ENCODE measurements at places on chromosomes 1 and 21.

- DNase-seq: no peak
These were observed 668.0 kb downstream of the MRPL39 start for GRCh38 chr21:24939291-24939690.

- no peak for DNase-seq
These were observed 64.5 kb downstream of the BCAR3 start for GRCh38 chr1:93616996-93617669.

GRCh38 chr1:46188295-46189030 is 9.8 kb downstream of the POMGNT1 start:
- DNase-seq: no peak

GRCh38 chr1:41975850-41976569 is 57.3 kb upstream of the HIVEP3 start:
- DNase-seq: no peak

- no peak for DNase-seq
These were observed 3.6 kb downstream of the CACNA1S start for GRCh38 chr1:201108614-201109013.

- no peak for DNase-seq
These were observed 16.3 kb upstream of the AGPAT3 start for GRCh38 chr21:43848771-43849170.

- peak; percentile 83 for DNase-seq
These were observed 779 bp downstream of the SON start for GRCh38 chr21:33543505-33544129.

GRCh38 chr1:189775343-189775742 is 702.3 kb downstream of the BRINP3 start:
- no peak for DNase-seq

DNA sequence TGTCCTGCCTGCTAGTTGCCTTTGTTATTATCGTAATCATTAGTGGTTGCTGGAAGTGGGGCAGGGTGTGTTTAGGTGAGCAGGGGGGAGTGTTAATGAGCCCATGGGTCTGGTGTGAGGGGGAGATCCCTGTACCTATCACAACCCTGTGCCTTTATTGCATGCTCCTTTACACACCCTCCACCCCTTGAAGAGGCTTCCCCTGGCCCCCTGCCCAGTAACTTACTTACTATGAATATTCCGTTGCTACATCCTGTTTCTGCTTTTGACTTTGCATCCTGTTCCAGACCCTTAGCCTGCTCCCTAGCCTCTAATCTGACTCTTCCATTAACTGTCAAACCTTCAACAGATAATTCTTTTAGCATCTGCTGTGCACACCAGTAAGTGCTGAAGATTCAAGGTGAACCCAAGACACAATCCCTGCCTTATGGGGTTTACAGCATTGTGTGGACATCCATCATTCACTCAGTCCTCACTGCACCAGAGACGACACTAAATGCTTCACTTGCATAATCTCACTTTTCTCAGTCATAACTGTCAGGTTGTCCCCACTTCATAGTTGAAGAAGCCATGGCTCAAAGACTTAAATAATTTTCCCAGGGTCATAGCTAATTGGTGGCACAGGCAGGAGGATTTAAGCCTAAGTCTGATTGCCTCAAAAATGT is 47.9 kb downstream of the CDC7 start:
- no peak for DNase-seq

DNA sequence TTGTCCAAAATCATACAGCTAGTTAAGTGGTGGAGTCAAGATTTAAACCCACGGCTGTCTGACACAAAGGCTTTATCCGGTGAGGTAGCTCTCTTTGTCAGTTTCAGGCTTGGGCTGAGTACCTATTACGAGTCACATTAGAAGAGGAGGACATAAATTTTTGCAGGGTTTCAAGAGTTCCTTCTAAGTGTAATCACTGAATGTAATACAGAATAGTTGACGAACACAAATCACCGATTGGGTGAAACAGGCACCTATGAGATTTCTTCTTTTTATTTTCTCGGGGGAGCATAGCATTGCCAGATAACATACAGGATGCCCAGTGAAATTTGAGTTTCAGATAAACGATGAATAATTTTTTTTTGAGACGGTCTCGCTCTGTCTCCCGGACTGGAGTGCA is 847 bp downstream of the PSMD4 start:
- no peak for DNase-seq

DNA sequence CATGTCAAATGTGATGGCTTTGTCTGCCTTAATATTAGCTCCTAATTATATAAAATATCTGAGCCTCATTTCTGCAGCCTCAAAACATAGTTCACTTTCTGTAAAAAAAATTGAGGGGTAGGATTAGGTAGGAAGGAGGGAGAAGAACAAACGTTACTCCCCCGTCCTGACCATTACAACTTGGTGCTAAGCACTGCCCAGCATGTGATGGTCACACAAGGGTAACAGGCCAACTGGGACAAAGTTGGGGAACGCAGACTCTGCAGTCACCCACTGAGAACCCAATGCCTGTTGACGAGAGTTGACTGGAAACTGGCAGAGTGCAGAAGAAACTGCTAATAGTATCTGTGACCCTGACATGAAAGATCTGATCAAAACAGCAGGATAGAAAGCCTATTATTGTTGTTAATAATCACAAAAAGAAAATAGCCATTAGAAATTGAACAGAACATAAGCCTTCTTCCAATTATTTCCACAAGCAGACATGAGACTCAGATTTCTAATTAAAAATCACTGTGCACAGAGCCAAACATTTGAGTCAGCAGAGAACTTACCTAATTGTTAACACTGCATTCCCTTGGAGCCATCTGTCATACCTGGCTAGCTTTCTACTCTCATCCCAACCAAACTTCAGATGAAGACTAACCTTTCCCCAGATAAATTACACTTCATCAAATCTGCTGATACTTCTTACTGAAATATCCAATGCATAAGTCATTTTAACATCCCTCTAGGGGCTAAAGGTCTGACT is 5.5 kb downstream of the SORT1 start:
- DNase-seq: no peak

DNA sequence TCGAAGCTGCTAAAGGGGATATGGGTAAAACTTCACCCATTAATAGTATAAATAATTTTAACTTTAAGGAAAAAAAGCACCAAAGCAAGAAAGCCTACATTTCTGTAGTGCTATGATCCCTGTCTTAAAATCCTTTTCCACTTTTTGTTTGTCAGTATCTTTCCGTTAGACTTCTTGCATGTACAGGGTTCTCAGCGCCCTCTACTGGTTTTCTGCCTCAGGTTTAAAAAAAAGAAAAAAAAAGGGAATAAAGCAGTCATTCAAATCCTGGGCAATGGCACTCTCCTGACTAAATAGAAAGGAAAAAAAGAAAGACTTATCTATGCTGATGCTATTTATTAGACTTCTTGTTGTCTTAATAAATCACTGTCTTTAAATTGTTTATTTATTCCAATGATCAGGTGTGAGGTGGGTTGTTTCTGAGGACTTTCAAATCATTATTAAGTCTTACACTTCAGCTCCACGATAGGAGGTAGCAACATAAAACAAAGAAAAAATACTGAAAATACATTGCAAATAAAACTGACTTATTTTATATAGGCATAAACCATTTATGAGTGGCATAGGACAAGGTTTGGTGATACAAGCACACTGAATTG is 475.4 kb upstream of the NR5A2 start:
- peak; percentile 11 for DNase-seq

DNA sequence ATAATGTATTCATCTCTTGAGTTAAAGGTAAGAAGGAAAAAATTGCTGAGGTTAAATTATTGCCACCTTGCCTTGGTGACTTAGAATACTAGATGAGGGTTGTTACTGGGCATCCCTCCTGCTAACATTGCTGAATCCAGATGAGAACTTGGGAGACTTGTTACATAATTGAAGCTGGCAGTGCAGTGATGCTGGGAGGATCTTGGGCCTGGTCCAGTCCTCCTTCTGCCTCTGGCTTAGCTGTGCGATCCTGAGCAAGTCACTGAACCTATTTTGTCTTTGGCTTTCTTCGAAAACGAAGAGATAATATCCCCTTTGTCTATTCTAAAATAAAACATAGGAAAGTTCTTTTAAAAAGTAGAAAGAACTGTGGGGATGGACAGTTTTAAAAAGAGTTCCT is 244.9 kb upstream of the NRIP1 start:
- DNase-seq: no peak

DNA sequence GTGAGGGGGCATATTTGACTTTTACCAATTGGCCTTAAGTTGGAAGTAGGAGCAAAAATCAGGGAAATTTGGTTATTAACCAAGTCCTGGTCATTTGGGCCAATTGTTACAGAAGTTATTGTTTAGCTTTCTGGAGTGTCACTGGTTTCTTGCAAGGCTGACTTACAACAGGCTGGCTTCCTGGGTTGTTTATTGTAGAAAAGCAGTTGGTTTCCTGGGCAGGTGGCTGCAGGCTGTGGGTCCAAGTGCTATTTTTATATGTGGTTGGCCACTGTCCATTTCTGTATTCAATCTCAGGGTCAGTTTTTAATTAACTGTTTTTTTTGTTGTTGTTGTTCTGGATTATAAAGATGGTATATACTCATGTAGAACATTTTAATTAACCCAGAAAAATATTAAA is 174.1 kb downstream of the KCNJ6 start:
- no peak for DNase-seq

DNA sequence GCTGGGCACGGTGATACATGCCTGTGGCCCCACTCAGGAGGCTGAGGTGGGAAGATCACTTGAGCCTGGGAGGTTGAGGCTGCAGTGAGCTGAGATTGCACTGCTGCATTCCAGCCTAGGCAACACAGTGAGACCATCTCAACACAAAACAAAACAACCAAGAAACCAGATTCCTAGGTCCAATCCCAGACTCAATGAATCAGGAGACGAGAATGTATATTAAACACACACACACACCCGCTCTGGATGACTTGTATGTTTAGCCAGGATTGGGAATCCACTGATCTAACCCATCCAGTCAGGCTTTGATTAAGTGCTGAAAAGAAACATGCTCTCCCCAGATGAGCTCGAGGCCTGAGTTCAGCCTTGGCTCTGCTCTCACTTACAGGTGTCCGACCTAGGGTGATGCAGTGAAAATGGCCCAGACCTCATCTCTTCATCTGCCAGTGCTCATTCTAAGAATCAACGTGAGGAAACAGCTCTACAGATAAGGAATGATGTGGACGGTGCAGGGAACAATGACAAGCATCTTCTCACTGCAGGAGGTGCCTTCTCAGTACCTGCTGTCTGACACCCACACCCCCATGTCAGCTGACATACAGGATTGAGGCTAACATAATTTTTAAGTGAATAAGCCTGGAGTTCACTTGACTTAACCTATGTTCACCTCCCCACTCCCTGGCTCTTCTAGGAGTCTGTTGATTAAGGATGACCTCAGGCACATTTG is 15.3 kb upstream of the SRSF4 start:
- DNase-seq: no peak

Data from GM06990 (cell line).